ENCODE measurements at places on chromosomes 6 and 20.

DNA sequence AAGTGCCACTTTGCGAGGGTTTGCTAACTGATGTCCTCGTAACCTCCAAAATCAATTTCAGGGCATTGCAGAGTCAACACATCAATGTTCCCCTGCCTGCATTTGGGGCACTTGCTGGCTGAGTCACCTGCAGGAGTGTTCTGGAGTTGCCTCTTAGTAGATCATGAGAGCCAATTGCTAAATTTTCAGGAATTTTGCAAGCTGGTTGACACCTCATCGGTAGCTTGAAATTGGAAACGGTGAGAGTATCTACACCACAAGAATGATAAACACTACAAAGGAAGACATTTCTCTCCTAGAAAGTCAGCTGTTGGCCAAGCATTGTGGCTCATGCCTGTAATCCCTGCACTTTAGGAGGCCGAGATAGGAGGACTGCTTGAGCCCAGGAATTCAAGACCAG is 10.8 kb upstream of the BFSP1 start:
- DNase-seq = no peak

- DNase-seq = no peak
Measured at GRCh38 chr20:2756056-2756611, 44.3 kb downstream of the CPXM1 start.

GRCh38 chr20:55140631-55141030 is 665.2 kb downstream of the DOK5 start:
- DNase-seq = no peak

GRCh38 chr20:23928788-23929187 is 49.2 kb upstream of the CST5 start:
- DNase-seq = peak; percentile 63

GRCh38 chr20:31667315-31668285 is 29.9 kb downstream of the COX4I2 start:
- DNase-seq = no peak

GRCh38 chr6:157982102-157982562 is 469 bp downstream of the SYNJ2 start:
- peak; percentile 45 for DNase-seq

DNA sequence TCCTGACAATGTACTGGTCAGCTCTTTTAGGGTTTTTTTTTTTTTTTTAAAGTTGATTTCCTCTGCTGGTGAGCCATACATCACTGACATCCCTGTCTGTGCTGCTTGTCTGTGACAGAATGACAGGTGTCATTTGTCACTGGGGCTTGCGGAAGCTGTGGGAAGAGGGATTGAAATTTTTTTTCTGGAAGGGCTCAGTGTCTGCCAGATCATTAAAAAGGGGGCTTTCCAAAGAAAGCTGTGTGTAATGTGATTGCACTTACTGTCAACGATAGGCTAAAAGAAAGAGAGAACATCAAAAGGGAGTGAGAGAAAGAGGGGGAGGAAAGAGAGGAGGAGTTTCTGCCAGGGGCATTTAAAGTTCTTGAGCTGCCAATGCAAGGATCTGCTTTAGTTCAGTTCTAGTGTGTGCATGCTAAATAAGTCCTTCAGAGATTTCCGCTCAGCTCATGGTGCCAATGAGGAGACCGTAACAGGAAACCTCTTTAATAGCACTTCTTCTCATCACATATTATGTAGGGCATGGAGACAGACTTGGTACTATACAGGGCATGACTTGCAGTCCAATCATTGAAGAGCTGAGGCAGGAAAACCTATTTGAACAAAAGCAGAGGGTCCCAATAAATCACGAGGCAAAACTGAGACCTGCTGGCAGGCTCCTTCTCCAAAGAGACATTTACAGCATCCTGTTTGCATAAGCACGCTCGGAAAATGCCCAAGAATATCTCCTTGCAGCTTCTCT is 177.2 kb downstream of the TSHZ2 start:
- no peak for DNase-seq

GRCh38 chr6:125356884-125357283 is 55.1 kb upstream of the HDDC2 start:
- DNase-seq = no peak

- DNase-seq = no peak
Measured at GRCh38 chr6:31749301-31750036, 9.7 kb downstream of the MSH5 start.

DNA sequence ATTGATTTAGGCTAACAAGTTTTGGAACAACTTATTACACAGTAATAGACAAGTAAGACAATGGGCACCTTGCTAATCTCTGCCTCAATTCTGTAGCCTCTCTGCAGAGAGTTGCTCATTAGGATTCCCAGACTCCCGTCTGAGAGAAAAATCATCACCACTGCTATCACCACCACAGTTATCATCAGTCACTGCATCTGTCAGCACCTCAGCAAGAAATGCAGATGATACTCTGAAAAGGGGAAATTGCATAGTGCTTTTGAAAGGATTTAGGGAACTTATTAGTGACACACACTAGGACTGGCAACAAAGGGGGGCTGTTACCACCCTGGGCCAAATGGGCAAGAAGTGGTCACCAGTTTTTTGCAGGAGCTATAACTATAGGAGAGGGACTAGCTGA is 39.9 kb downstream of the FOXA2 start:
- DNase-seq = no peak

GRCh38 chr20:33584976-33585375 is 77.2 kb upstream of the C20orf144 start:
- no peak for DNase-seq

- DNase-seq = no peak
Measured at GRCh38 chr20:42093542-42094440, 475.6 kb upstream of the CHD6 start.

DNA sequence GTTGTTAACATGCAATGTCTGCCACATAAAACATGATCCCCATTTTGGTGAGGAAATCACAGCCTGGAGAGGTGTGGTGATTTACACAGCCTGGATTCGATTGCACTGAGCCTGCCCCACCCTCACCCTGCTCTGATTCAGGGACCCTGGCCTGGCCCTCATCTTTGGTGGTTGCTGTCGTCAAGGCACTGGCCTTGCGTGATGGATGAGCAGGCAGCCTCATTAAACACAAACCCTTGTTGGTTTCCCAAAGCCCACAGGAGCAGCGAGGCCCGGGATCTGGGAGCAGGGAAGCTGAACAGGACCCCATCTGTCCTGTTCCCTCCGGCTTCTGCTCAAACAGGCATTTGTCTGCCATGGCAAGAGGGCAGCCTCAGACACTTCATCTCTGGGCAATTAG is 70.8 kb downstream of the CHMP4B start:
- no peak for DNase-seq

DNA sequence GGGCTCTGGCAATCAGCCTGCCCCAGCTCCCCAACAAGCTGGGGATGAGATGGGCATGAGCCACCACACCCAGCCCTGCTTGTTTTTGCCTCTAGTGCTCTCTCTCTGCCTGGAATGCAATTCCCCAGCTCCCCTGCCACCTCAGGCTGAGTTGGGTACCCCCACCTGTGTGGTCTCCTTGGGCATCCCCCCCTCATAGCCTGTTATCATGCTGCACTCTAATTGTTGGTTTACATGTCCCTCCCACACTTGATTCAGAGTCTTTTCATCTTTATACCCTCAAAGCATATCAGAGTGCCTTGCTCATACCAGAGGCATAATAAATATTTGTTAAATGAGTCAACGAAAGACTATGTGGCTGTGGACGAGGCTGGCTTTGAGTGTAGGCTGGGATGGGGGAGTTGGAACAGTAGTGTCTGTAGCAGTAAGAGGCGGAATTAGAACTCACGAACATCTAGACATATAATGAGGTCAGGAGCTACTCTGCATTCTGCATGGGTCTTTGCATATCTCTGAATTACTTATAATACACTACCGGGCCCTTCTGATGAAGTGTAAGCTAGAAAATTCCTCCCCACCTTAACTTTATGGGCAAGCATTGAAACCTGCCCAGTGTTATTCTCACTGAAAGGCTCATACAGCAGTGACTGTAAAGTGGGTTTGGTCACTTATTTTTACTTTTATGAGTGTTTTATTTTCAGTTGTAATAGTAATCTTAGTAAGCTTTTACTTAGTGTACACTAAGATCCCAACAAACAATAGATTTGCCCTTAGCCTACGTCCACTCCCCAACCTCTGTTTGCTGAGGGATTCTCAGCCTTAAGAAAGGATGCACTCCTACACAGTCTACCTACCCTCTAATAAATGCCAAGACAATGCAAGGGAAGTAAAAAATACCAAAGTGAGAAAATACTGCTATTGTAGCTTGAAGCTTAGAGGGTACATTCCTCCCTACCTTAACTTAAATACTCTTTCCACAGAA is 58.7 kb downstream of the EDN1 start:
- DNase-seq = no peak

DNA sequence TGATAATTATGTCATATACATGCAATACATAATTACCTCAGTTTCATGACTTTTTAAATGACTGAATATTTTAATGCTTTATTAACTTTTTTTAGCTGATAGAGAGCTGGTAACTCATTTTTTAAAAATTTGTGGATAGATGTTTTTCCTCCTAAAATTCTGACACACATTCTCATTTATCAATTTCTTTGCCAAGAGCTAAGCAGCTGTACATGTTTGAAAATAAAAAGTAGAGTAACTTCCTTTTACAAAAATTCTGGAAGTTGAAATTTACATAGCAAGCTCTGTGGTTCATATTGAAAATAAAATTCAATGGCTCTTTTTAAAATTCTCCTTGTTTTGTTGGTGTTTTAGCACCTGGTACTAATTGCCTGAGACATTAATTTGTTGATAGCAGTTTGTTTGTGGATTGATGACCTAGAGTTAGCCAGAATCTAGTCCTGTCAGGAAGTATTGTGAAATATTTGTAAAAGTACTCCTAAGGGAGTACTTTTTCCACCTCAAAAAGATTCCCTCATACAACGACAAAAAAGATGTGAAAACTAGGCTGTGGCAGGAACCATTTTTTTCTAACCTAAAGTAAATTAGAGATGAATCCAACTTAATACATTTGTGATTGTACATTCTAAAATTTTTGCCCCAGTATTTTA is 621.8 kb downstream of the BCKDHB start:
- no peak for DNase-seq

DNA sequence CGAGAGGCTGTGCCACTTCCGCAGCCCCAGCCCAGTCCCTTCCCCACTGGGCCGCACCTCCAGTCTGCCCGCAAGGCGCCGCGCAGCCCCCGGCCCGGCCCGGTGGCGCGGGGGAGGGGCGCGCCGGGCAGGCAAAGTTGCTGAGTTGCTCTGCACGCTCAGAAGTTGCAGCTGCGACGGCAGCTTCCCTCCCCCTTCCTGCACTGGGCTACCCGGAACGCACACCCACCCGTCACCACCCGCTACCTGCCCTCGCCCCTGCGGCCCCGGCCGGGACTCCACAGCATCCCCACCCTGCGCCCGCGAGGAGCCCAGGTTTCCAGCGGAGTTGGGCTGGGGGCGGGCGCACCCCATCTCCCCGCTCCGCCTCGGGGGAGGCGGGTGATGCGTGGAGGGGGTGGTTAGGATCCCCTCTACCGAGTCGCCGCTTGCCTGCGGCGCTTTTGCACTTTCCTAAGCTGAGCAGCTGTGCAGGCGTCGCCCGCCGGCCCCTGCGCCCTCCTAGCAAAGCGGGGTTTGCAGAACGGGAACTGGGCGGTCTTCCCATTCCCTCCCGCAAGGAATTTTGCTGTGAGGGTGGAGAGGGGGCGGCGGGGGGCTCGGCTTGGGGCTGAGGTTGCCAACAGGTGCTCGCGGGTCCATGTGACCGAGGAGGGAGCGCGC is 55.9 kb upstream of the RREB1 start:
- peak; percentile 61 for DNase-seq

- DNase-seq = no peak
Measured at GRCh38 chr20:4059606-4060005, 44.2 kb upstream of the RNF24 start.

DNA sequence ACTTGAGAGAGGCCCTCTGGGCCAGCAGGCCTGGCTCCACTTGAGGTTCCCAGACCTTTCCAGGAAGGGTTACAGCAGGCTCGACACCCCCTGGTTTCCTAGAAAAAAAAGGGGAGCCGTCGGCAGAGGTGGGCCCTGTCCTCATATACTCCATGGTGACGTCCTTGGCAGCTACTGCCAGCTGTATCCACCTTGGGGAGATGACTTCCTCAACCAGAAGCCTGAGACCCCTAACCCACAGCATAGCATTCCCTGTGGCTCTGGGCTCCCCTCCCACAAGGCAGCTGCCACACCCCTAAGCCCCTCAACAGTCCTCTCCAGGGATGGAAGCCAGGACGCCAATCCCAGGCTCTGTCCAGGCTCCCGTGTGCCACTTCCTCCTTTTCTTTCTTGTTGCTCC is 294.8 kb downstream of the CDC5L start:
- no peak for DNase-seq

GRCh38 chr6:9711365-9711764 is 703.5 kb downstream of the TFAP2A start:
- DNase-seq = no peak

- DNase-seq = no peak
Measured at GRCh38 chr20:23061262-23061661, 11.8 kb upstream of the THBD start.

DNA sequence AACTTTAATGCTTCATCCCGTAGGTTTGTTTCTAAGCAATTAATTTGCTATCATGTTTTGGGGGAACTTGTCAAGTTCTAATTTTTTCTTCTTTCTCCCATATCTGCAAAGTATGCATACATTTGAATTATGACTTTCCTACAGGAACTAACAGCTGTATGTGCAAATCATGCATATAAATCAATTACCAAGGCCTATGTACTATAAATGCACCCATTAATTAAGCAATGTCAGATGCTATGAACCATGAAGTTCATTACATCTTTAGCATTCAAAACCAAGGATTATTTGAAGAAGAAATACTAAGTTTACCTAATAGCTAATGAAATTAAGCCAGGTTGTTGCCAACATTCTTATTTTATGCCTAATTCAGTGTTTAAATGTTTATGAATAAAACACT is 851.3 kb downstream of the TFAP2A start:
- DNase-seq = no peak

DNA sequence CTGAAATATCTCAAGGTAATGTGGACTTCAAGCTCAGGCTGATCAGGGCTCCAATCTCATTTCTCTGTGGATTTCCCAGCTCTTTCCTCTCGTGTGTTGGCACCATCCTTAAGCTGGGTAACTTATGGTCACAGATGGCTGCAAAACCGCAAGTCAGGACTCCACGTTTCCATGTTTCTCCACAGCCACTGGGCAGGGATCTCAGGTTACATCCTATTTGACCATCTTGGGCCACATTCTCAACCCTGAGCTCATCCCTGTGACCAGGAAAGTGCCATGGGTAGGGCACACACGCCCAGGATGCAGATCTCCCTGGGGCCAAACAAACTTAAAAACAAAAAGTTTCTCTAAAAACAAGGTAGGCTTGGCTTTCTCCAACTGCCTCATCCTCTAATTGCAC is 15.4 kb downstream of the RPS6KA2 start:
- DNase-seq = no peak

GRCh38 chr6:150249261-150249660 is 106.4 kb downstream of the PPP1R14C start:
- DNase-seq = no peak
